B cell (primary cell): ENCODE measurements at places on chromosomes 6 and 20.

DNA sequence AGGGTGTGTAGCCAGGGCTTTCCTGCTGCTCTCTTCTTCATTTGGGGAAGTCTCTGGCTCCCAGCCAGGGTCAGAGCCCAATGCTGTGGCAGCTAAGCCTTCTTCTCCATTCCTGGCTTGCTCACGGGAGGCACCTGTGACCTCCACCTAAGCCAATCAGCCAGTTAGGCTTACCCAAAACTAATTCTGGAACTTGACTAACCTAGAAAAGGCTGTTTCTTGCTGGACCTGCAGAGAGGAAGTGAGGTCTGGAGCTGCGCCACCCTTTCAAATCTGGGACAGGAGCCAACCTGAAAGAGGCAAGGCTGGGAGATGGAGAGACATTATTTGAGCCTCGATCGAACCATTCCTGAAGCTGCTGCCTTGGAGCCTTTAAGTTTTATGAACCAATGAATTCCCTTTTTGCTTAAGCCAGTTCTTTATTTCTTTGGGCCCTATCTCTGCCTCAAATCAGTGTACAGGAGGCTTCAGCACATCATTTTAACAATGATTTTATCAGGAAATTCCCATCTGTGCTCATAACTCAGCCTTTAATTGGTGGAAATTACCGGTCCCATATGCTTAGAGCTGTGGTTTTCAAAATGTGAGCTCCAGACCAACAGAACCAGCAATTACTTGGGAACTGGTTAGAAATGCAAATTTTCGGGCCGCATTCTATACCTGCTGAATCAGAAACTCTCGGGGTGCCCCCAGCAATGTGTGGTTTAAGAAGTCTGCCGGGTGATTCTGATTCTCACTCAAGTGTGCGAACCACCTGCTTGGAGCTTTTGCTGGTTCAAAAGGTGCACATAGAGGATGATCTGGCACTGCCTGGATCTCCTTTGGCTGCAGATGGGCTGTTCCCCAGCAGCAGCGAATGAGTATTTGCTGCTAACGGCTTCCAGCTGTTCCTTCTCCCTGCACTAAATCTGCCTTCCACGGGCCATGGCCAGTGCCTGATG lies 97.4 kb upstream of the RNF24 start:
- DNase-seq = peak; percentile 16

DNA sequence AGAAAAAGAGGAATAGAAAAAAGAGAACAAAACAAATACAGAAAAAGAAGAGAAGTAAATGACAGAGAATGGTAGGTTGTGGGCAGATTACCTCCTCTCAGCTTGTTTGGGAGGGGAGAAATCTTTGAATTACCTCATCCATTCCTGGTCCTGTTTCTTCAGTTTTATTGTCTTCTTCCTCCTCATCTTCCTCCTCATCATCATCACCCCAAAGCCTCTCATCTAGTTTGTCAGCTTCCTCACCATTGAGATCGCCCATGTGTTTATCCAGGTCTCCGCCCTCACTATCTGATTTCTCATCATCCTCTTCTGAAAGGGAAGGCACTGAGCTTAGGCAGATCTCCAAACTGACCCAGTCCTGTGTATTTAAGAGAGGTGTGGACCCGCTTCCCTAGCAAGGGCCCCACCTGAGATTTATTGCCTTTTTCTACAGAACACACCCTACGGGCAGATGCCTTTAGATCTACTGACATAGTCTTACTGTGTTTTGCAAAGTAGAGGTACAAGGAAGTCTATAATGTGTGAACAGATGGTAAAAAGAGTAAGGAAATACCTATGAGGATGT lies 24.2 kb upstream of the LYRM2 start:
- no peak for DNase-seq

- no peak for DNase-seq
Measured at GRCh38 chr6:36676141-36677058, 2.1 kb upstream of the CDKN1A start.

GRCh38 chr6:43150051-43150751 lies 20.9 kb upstream of the SRF start:
- DNase-seq = no peak

DNA sequence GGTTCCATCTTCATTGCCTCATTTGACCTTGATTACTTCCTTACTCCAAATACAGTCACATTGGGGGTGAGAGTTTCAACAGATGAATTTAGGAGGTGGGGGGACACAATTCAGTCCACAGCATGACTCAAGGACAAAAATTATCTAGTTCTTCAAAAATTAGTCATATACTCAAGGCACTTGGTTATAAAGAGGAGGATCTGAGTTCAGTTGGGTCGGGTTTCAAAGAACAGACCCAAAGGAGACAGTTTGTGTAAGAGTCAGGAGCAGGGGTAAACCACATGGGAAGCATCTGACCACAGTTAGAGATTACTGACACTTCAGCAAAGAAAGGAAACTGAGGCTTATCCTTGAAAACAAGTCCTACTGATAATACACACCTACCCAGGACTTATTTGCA lies 138.0 kb downstream of the TBC1D7 start:
- DNase-seq = no peak

GRCh38 chr6:54817834-54818233 lies 28.7 kb upstream of the FAM83B start:
- DNase-seq = no peak
